ENCODE measurements at places on chromosomes 1 and 21.

DNA sequence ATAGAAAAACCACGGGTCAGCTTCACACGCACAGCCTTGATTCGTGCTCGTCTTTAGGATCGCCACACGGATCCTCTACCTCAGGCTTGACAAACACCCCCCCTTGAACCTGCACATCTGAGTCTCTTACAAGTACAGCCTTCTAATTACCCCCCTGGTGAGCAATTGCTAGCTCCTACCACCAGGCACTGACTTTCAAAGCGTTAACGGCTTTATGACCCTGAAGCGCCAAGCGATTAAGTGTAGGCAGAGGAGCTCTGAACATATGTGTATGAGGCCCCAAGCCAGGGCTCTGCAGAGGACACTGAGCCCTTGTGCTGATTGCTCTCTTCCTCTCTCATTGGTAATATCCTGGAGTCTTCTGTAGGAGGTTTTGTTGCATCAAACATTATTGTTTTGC lies 55.7 kb upstream of the EPHA8 start:
- no peak for DNase-seq

GRCh38 chr1:39788758-39789570 lies at the start of gene BMP8B:
TSS of gene BMP8B (minus strand) at chr1:39788865. CDS start at chr1:39788485, 380 bp downstream.
- DNase-seq = peak; percentile 84

GRCh38 chr21:30613836-30614235 lies at the start of gene KRTAP6-1:
TSS of gene KRTAP6-1 (minus strand) at chr21:30613930. CDS start at chr21:30613904, 26 bp downstream.
- no peak for DNase-seq

GRCh38 chr1:209883341-209883971 lies 54.6 kb upstream of the SYT14 start:
- no peak for DNase-seq

- DNase-seq = no peak
These were observed 61.5 kb upstream of the KLHDC7A start for GRCh38 chr1:18419113-18419844.

DNA sequence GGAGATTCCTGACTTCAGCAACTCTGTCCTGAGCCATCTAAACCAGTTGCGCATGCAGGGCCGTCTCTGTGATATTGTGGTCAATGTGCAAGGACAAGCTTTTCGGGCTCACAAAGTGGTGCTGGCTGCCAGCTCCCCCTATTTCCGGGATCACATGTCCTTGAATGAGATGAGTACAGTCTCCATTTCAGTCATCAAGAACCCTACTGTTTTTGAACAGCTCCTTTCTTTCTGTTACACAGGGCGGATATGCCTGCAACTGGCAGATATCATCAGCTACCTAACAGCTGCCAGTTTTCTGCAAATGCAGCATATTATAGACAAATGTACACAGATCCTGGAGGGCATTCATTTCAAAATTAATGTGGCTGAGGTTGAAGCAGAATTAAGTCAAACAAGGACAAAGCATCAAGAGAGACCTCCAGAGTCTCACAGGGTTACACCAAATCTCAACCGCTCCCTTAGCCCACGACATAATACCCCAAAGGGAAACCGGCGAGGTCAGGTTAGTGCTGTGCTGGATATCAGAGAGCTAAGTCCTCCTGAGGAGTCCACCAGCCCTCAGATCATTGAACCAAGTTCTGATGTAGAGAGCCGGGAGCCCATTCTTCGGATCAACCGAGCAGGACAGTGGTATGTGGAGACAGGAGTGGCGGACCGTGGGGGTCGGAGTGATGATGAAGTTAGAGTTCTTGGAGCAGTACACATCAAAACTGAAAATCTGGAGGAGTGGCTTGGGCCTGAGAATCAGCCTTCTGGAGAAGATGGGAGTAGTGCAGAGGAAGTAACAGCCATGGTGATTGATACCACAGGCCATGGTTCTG lies 2.3 kb downstream of the ZBTB37 start:
- DNase-seq = peak; percentile 32

DNA sequence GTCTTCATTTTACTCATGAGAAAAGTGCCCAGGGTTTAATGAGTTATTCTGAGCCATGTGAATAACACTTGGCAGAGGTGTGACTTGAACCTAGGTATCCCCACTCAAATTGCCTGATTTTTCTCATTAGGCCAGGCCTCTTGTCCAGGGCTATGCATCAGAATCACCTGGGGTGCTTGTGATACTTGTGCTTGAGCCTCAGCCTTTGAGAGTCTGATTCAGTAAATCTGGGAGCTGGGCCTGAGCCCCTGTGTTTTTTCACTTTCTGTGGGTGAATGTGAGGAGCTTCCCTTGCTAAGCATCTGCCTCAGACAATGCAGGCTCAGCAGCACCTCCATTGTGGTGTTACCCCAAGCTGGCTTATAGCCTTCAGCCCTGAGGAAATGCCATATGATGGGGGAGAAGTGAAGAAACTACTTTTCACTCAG lies 127.1 kb downstream of the S1PR1 start:
- no peak for DNase-seq

GRCh38 chr1:64388336-64388735 lies 81.6 kb upstream of the CACHD1 start:
- DNase-seq = no peak

- peak; percentile 85 for DNase-seq
These were observed 20.6 kb downstream of the MTHFR start for GRCh38 chr1:11784993-11785769.

DNA sequence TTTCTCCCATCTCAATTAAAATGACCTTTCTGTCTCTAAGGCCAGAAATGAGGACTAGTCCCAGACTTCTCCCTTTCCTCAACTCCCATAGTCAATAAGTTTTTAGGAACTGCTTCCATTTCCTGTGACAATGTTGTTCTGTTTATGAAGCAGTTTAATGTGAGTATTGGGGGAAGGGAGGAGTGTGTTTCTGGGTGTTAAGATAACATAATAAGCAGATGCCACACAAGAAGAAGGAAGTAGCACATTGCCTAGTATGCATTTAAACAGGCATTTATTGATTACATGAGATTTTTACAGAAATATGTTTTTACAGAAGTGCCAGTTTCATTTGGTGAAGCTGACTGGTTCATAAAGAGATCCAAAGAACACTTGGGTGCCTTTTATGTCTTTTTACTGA lies 65.6 kb upstream of the TNR start:
- no peak for DNase-seq

DNA sequence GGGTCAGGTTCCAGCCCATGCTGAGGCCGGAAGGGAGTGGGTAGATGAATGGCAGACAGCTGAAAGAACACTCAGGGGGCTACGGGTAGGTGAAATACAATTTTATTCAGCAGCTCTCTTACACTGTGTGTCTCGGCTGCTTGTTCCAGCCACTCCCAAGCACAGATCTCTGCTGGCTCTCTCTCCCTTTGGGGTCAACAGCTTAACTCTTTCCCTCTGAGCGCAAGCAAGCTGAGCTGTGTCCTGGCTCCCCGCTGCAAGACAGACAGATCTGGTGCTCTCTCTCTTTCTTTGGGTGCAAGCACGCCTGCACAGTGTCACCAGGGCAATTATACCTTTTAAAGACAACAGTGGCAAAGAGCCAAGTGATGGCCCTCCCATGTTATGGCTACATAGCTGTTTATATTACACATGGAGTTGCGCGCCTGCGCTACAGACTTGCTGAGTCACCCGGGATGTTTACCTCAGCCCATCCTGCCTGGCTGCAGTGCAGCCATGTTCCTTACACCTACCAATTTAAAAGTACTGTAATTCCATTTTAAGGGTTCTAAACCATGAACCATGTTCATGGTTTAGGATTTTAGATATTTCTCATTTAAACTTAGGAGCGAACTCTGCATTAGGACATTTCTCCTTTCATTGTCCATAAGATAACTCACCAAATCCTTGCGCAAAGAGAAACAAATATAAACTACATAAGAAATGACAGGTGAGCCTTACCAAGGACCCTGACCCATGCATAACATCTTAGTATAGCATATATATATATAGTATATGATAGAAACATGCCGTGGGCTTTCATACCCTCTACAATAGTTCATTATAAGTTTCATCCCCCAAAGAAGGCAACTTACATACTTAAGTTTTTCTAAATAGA lies 396.5 kb downstream of the SMYD3 start:
- no peak for DNase-seq

- no peak for DNase-seq
These were observed 279.6 kb downstream of the NFIA start for GRCh38 chr1:61361931-61362330.

DNA sequence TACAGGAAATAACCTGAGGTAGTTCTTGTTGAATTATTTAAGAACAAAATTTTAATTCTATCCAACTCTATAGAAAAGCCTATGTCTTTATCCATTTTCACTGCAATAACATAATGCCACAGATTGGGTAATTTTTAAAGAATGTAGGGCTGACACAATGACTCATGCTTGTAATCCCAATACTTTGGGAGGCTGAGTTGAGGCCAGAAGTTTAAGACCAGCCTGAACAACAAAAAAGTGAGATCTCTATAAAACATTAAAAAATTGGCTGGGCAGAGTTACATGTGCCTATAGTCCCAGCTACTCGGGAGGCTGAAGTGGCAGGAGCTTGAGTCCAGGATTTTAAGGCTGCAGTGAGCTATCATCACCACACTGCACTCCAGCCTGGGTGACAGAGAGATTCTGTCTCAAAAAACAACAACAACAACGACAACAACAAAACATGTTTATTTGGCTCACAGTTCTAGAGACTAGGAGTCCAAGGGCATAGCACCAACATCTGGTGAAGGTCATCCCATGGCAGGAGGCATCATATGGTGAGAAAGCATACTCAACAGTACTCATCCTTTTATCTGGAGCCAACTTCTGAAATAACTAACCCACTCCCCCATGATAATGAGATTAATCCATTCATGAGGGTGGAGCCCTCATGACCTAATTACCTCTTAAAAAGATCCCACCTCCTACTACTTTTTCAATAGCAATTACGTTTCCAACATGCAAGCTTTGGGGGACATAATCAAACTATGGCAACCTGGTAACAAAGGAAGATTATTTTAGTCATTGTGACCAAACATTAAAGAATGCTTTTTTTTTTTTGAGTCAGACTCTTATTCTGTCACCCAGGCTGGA lies 59.6 kb downstream of the ABL2 start:
- no peak for DNase-seq

- no peak for DNase-seq
These were observed 33.2 kb upstream of the ENO1 start for GRCh38 chr1:8911416-8912309.

- peak; percentile 38 for DNase-seq
These were observed 852 bp downstream of the KTI12 start for GRCh38 chr1:52032785-52033131.

DNA sequence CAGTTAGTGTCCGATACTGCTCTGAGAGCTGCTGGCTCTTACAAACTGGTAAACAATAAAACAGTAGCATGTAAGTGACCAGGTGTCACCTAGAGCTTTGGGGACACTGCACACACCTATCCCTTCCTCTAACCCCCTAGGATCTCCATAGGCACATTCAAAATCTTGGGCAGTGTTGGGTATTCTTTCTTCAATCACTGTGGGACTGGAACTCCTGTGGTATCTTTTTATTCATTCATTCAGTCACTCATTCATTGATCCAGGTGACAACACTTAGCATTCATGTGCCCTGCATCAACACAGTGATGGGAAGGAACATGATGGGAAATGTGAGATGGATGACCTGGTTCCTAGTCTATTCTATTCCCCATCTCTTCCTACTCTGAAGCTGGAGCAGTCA lies 73.9 kb downstream of the HHAT start:
- no peak for DNase-seq

GRCh38 chr21:43358940-43359822 lies 67.8 kb downstream of the SIK1 start:
- DNase-seq = no peak
